NCI-H526 treated with DMSO at 0.1 percent for 48 hours (cell line): ENCODE measurements at places on chromosomes 6 and 20.

DNA sequence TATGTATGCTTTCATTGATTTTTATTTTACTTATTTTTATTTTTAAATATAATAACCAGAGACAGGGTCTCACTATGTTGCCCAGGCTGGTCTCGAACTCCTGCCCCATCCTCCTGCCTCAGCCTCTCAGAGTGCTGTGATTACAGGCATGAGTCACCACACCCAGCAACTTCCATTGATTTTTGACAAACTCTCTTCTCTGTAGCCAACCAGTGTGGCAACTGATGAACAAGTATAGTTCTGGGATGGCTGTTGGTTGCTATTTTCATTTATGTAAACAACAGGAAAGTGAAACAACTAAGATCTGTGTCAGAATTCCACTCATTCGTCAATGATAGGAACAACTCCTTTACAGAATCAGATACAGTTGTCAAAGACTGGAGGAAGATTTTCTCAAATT, 356.7 kb upstream of the JARID2 start:
- no peak for DNase-seq

GRCh38 chr6:32940656-32941213, at the start of gene HLA-DMB:
Gene HLA-DMB (minus strand): TSS chr6:32941028. CDS start chr6:32940807, 221 bp downstream.
- peak; percentile 88 for DNase-seq

DNA sequence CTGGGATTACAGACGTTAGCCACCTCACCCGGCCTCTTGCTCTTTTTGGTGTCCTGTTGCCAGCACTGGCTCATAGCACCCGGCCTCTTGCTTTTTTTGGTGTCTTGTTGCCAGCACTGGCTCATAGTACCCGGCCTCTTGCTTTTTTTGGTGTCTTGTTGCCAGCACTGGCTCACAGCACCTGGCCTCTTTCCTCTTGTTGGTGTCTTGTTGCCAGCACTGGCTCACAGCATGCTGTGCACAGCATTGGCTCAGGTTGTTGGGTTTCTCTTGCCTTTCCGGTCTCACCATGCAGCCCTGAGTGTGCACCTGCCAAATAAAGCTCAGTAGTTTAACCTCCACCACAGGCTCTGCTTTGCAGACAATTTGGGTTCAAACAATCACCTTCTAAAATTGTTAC, 208.2 kb downstream of the THBS2 start:
- no peak for DNase-seq

GRCh38 chr6:26054781-26055718, 32.2 kb upstream of the HFE start:
- peak; percentile 89 for DNase-seq

- no peak for DNase-seq
Measured at GRCh38 chr6:96086745-96087144, 71.0 kb downstream of the FUT9 start.

DNA sequence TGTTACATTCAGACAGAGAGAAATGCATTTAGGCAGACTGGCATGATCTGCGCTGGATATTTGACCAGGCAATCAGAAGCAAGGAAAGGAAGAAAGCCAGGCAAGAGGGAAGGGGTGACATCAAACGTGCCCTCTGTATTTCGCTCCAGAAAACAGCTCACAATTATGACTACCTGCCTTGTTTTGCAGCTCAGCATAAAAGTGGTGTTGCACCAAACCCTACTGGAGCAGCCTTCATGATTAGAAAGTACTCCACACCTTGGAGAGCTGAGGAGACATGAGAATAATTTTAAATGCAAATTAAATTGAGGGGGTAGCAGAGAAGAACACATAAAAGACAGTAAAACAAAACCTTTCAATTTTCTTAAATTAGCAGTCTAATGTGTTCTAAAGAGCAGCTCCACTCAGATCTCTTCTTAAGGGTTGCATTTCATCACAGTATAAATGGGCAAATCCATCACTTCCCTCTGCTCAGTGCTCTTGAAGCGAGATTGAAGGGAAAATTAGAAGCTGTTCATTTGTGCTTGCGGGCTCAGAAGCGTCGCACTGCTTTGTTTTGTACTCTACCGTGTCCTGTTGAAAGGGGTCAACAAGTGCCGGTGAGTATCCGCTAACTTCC, at the start of gene PHACTR1:
PHACTR1 (plus strand) TSS at position 470 of the 619 bp plus-strand sequence.
- no peak for DNase-seq

DNA sequence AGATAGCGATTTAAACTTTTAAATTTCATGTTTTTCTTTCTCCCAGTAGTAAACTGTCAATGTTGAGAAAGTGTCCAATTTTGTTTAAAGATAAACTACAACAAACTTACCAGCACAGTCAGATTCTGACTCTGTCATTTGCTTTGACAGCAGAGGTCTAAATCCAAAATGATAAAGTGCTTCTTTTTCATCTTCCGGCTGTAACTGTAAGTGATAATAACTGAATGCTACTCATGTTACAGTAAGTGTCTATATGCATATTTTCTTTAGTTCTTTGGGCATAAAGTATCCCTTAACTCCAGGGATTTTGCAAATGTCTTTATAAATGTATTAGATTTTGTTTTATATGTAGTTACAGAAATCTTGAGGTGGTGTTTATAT, 610.4 kb downstream of the RFPL4B start:
- DNase-seq = no peak

DNA sequence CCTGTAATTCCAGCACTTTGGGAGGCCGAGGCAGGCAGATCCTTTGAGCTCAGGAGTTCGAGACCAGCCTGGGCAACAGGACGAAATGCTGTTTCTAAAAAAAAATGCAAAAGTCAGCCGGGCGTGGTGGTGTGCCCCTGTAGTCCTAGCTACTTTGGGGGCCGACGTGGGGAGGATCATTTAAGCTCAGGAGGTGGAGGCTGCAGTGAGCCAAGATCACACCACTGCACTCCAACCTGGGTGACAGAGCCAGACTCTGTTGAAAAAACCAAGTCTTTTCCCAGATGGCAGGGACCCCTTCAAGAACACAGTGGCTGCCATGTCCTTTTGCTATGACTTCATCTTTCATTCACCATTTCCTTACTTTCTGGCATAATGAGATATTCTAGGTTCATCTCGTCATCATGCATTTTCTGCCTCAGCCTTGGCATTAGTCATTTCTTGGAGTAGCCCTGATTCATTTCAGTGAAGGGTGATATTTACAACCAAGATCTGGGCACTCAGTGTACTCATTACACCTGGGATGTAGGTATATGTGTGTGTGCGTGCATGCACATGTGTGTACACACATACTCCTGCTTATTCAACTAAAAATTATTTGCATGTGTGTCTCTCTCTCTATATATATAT, 61.4 kb upstream of the TOX2 start:
- no peak for DNase-seq

GRCh38 chr20:7967199-7967844, 27.1 kb upstream of the HAO1 start:
- no peak for DNase-seq

- no peak for DNase-seq
Measured at GRCh38 chr6:24207413-24207812, 81.4 kb downstream of the NRSN1 start.

- DNase-seq = no peak
Measured at GRCh38 chr20:1533059-1533458, 24.4 kb downstream of the SIRPD start.

DNA sequence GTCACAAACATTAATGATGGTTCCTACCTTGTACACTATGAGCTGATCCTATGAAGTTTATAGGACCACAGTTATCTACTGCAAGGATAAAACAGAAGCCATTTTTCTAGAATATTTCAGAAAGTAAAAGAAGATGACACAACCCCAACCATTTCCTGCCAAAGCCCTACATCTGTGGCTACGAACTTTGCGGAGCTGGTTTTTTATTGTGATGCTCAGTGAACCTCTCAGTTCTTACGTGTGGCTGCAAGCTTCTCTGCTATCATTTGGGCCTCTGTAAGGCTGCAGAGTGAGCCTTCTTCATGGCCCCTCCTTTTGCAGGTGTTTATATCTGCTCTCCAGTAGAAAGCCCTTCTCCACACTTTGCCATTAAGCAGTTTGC, 17.8 kb upstream of the TAGAP start:
- no peak for DNase-seq

DNA sequence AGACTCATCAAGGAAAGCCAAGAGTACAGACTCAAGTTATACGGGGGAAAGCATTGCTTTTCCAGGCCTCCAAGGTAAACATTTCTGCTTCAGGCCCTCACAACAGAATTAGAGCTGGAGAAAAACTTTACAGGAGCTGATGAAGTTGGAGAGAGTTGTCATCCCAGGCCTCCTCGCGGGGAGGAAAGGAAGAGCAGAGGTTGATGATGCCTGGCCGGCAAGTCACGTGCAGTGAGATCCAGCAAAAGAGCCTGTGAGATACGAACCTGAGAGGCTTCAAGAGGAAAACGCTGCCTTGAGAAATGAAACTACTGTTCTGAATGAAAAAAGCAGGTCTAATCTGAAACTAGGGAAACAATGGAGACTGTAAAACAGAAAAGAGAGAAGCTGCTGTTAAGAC, 122.9 kb downstream of the FAM120B start:
- DNase-seq = no peak

GRCh38 chr20:35311409-35311808, 19.2 kb upstream of the FAM83C start:
- no peak for DNase-seq

- no peak for DNase-seq
Measured at GRCh38 chr6:152273638-152274037, 363.5 kb downstream of the SYNE1 start.

DNA sequence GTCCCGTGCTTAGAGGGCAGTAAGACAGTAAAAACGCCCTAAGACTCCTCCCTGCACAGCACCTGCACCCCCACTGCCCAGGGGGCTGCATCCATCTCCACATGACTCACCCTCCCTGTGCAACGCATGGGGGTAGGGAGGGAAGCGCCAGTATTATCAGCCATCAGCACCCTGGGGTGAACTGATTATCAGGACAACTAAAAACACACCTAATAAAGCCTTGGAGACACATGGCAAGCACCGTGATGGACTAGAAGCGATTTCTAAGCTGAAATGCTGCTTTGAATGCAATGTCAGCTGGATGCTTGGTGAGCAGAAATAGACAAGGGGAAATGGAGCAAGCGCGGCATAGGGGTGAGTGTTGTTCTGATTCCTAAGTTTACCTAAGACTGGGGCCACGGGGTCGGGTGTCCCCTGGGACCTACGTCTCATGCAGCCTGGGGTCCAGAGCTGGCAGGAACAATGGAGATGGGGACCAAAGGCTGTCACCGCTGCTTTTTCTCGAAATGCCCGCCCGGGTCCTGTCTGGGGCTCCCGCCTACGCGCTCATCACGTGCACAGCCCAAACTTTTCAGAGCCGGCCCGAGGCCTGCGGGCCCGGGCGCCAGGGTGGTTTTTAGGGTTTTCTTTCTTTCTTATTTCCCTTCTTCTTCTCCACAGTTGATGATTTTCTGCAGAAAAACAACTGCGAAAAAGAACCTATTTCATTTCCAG, 702 bp upstream of the TNFAIP3 start:
- no peak for DNase-seq

GRCh38 chr6:84078335-84078734, 44.8 kb downstream of the MRAP2 start:
- DNase-seq = no peak
